Activated naive CD4-positive, alpha-beta T cell (primary cell): ENCODE measurements at places on chromosomes 3 and 15.

DNA sequence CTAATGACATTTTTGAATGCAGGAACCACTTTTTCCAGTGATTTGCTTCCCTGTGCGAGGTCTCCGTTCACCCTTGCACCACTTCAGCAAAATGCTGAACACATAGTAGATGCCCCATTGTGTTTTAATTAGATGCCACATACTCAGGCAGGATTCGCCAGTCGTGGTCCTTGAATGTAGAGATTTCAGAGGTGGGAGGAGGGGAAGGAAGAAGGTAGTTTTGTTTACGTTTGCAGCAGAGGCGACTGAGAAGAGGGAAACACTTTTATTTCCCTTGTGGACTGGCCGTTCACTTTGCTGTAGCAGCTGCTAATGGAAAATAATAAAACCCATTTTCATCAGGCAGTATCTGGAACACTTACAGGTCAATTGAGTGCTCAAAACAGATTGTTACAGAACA lies 262.8 kb upstream of the TBL1XR1 start:
- no peak for DNase-seq

GRCh38 chr3:129602730-129603560 lies 3.5 kb downstream of the PLXND1 start:
- no peak for DNase-seq

GRCh38 chr3:185824051-185825005 lies 514 bp downstream of the IGF2BP2 start:
- DNase-seq, result no peak

GRCh38 chr3:72434296-72434695 lies 413.9 kb downstream of the SHQ1 start:
- DNase-seq, result no peak

DNA sequence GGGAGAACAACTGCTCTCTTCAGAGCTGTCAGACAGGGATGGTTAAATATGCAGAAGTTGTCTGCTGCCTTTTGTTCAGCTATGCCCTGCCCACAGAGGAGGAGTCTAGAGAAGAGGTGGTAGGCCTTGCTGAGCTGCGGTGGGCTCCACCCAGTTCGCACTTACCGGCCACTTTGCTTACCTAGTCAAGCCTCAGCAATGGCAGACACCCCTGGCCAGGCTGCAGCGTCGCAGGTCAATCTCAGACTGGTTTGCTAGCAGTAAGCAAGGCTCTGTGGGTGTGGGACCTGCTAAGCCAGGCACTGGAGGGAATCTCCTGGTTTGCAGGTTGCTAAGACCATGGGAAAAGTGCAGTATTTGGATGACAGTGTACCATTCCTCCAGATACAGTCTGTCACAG lies 12.3 kb upstream of the TMEM45A start:
- DNase-seq, result no peak

- DNase-seq, result no peak
Measured at GRCh38 chr15:63722204-63722808, 111.4 kb downstream of the HERC1 start.

DNA sequence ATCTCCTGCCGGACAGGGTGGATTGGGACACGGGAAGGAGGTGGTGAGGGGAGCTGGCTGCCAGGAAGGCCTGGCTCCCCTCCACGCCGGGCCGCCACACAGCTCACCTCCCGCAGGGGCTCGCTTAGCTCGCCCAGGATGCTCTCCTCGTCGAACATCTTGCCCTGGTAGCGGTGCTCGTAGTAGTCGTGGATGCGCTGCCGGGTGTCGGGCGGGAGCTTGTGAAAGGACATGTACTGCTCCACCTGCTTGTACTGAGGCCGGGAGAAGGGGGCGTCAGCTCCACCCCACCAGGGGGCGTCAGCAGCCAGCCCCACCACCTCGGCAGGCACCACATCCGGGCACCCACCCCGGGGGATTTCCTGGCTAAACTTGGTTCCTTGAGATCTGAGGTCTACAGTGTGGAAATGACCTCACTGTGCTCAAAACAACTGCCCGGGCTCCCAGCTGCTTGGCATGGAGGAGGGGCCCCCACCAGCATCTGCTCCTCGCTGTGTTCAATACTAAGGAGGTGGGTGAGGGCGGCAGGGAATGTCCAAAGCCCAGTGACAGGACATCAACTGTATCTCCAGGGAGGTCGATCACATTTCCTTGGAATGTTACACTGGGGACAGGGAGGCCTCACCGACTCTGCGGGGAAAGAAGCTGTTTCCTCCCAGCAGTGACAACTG lies 43.4 kb downstream of the HCN4 start:
- no peak for DNase-seq

GRCh38 chr3:113927556-113927955 lies 20.3 kb upstream of the ZDHHC23 start:
- no peak for DNase-seq

DNA sequence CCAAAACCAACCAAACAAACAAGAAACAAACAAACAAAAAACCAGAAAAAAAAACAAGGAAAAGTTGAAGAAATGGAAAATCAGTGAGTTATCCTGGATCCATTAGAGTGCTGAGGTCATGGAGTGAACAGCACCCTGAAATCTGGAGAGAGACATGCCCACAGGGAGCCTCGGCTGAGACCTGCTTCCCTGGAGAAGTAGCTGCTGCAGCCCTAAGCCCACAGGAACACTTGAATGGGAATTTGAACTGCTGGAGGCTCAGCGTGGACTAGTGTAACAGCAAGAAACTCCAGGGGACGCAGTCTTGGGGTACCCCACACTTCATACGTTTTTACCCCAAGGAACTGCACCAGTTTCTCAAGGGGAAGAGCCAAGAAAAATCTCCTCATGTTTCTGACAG lies 144.1 kb upstream of the UBE3A start:
- DNase-seq, result no peak

DNA sequence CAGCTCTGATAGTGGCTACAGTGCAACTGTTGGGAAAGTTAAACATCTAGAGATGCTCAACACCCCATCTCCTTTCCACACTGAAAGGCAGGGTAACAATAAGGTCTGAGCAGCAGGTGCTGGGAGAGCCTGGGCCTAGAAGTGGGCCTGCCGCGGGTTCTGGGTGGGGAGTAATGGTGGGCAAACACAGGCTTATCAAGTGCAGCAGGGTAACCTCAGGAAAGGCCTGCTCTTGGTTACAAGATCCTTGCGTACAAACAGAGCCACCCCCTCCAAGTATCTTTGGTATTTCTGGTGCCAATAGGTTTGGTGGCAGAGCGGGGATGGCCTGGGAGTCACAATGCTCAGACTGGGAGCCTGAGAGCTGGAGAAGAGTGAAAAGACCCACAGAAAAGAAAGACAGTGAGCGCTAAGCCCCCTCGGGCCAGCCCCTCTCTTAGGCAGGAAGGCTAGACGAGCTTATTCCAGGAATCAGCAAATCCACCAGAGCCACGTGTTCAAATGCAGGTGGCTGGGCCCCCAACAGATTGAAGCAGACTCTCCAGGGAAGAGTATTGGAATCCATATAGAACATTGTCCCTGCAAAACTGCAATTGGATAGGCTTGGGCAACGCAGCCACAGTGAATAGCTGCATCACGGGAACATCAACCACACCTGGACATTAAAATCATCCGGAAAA lies 2.7 kb downstream of the IQSEC1 start:
- no peak for DNase-seq

DNA sequence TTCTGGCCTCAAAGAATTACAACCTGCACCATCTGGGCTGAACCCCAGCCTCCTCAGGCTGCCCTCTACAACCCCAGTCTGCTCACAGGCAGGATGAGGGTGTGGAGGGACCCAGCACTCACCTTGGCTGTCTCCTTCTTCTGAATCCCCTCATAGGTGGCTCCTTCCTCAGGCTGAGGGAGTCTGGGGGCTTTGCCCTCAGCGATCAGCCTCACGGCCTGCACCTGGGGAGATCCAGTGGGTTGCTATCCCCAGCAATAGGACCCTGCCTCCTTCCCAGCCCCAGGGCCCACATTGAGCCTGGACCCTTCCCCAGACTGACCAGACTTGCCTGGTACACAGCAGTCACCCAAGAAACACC lies 25.1 kb downstream of the ALDH1L1 start:
- no peak for DNase-seq

GRCh38 chr3:13782501-13782900 lies 97.4 kb downstream of the WNT7A start:
- DNase-seq, result no peak

DNA sequence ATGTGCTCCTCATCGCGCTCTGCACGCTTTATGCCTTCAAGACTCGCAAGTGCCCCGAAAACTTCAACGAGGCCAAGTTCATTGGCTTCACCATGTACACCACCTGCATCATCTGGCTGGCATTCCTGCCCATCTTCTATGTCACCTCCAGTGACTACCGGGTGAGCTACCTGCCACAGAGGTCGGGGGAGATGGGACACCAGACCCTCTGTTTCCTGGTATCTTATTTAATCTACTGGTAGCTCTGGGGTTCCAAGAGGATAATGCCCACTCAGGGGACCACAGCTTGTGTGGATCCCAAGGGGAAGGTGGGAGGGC lies 9.1 kb downstream of the GRM2 start:
- DNase-seq, result no peak

DNA sequence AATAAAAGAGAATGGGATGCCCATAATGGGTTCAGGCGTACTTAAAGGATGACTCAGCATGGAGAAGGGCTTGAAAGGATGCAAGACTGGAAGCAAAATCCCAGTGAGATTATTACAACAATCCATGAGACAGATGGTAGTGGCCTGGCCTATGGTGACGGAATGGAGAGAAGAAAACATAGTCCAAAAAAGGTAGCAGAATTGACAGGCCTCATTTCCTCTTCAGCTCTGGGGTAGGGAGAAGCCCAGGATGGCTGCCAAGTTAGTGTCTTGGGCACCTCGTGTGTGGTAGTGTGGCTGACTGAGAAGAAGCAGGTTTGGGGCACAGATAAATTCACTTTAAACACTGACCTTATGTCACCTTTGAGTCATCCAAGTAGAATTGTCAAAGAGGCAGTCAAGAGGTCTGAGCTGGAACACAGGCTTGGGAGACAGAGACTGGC lies 18.1 kb downstream of the MB21D2 start:
- DNase-seq, result no peak

- no peak for DNase-seq
Measured at GRCh38 chr15:79990280-79990996, 19.4 kb upstream of the BCL2A1 start.

- no peak for DNase-seq
Measured at GRCh38 chr15:80010131-80010673, 39.2 kb upstream of the BCL2A1 start.

- DNase-seq, result no peak
Measured at GRCh38 chr3:172846103-172846561, 95.6 kb downstream of the ECT2 start.

GRCh38 chr3:143832433-143832832 lies 15.8 kb downstream of the SLC9A9 start:
- no peak for DNase-seq

GRCh38 chr3:48215876-48216275 lies 7.4 kb upstream of the CAMP start:
- no peak for DNase-seq

- no peak for DNase-seq
Measured at GRCh38 chr3:66486646-66487045, 14.2 kb downstream of the LRIG1 start.

DNA sequence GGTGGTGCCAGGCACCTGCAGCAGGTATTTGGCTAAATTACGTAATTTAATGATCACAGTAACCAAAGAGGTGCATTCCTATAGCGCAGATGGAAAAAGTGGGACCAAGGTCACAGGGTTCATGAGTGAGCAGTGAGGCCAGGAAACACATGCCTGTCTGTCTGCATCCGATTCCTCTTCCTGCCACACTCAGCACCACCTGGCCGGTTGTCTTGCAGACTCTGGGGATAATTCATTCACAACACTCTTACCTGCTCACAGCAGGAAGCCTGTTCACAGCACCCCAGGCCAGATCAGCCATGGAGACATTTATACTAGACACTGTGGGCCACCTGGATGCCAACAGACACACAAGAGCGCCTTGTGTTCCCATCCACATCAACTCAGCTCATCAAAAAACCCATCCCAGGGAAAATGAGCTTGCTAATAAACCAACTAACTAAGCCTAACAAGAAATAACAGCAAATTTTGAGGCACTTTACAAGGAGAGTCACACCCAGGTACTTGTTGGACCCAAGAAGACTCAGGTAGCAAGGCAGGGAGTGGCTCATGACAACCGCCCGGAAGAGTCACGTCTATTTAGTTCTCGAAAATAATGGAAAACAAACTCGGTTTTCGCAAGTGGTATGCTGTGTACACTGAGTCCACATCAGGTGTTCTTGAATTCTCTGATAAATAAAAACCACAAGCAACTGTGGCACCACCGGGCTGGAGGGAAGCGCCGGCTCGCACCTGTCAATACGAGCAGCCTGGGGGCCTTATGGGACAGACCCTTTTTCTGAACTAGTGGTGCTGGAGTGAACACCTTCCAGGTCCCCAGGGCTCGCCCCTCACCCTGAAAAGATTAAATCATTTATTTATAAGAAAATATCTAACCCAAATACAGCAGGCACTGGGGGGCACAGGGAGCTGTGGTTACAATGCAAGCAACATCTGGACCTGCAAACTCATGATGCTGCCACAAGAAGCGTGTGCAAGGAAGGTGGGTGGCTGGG lies 40.5 kb downstream of the FAM174B start:
- no peak for DNase-seq

- DNase-seq, result no peak
Measured at GRCh38 chr15:62931650-62932049, 110.9 kb upstream of the TPM1 start.

DNA sequence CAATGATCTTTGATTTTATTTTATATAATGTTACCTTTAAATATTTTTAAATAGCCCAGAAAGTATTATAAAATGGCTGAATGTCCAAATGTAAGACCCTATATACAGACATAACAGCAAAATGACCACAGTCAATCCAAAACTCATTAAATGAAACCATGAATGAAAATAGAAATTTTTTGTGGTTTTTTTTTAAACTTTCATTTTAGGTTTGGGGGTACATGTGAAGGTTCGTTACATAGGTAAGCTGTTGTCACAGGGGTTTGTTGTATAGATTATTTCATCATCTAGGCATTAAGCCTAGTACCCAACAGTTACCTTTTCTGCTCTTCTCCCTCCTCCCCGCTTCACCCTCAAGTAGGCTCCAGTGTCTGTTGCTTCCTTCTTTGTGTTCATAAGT lies 108.8 kb downstream of the FAIM start:
- DNase-seq, result no peak

DNA sequence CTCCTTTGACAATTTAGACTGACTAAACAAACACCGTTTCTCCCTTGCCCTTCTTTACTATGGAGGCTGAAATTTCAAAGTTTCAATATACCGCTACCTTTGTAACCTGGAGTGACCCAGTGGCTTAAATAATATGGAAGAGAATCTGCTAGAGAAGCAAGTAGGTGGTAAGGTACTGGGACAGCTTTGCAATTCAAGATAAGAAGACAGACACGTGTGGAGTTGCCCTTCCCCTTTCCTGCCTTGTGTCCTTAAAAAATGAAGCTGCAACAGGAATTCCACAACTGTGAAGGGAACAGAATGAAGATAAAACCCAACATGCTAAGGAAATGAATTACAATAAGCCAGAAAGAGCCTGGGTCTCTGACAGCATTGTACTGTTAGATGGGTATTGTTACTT lies 26.4 kb downstream of the CBLB start:
- no peak for DNase-seq

- no peak for DNase-seq
Measured at GRCh38 chr3:101253396-101253795, 67.0 kb downstream of the IMPG2 start.

- no peak for DNase-seq
Measured at GRCh38 chr15:76449455-76449854, 112.9 kb downstream of the ISL2 start.

- no peak for DNase-seq
Measured at GRCh38 chr3:15071699-15072098, 6.6 kb upstream of the MRPS25 start.

GRCh38 chr3:45741742-45742460 lies 52.7 kb downstream of the SACM1L start:
- DNase-seq, result no peak
